ENCODE measurements at places on chromosomes 11 and 22.

GRCh38 chr11:1832920-1833295 lies 1.9 kb upstream of the SYT8 start:
- no peak for DNase-seq

DNA sequence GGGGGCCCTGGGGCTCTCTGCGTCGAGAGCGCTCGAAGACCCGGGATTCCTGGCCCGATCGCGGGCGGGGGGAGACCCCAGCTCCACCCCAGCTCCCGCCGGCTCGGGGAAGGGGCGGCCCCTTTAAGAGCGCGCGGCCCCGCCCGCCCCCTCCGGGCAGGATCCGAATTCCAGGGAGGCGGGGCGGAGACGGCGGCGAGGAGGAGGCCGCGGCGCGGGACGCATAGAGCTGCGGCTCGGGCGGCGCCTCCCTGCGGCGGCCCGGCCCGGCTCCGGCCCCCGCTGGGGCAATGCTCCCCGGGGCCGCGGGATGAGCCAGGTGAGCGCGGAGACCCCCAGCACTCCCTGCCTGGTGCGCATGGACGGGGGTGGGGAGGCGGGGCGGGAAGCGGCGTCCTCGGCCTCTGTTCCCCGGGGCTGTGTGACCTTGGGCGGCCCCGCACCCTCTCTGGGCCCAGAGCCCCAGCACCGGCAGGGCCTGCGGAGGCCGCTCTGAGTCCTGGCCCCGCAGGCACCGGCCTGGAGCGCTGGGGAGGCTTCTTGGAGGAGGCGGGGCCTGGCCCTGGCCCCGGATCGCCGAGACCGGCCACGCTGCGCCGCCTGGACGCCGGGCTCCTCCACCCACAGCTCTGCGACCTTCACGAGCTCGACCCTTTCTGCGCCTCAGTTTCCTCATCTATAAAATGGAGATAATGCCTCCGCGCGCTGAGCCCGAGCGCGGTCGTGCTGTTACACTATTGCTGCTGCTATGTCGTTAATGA lies 565 bp downstream of the GAS2L1 start:
- DNase-seq = no peak

- DNase-seq = no peak
Measured at GRCh38 chr11:97351939-97352338, 962.1 kb downstream of the JRKL start.

DNA sequence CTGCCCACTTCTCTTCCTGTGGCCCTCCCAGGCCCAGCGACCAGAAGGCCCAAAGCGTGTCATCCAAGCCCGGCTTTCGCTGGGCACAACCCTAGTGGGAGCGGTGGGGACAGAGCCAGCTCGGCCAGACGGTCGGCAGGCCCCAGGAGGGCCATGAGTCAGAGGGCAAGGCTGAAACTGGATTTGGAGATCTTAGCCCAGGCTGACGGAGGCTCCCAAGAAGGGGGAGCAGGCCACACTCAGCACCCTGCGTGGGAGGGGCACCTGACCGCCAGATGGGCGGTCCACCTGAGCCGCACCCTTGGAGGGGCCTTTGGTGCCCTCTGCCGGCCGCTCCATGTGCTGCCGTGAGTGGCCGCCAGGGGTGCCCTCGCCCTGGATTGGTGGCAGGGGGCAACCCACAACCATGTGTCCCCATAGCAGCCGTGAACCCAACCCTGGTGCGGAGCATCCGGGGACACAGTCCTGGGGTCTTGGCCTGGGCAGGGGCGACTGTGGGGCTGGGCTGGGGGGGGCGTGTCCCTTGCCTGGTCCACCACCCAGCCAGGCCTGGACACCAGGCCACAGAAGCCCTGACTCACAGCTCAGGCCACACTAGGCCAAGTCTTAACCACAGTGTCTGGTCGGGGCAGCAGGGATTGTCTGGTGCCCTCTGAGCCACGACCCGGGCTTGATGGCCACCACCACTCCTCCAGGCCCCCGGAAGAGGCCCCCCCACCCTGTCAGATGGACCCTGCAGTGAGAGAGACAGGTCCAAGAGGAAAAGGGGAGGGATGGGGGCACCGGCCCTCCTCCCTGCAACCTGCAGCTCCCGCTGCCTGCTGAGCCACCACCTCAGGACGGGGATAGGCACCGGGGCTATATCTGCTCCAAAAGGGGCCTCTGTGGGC lies 19.2 kb upstream of the TALDO1 start:
- DNase-seq = no peak

- no peak for DNase-seq
Measured at GRCh38 chr11:83979593-83979992, 693.4 kb upstream of the CCDC90B start.

GRCh38 chr11:111602865-111603610 lies 789 bp downstream of the SIK2 start:
- DNase-seq = no peak

- DNase-seq = no peak
Measured at GRCh38 chr11:11262171-11262920, 90.7 kb downstream of the CSNK2A3 start.

GRCh38 chr22:41779929-41780505 lies 20.5 kb upstream of the CCDC134 start:
- no peak for DNase-seq

- DNase-seq = no peak
Measured at GRCh38 chr11:18721561-18722292, 4.3 kb downstream of the IGSF22 start.

DNA sequence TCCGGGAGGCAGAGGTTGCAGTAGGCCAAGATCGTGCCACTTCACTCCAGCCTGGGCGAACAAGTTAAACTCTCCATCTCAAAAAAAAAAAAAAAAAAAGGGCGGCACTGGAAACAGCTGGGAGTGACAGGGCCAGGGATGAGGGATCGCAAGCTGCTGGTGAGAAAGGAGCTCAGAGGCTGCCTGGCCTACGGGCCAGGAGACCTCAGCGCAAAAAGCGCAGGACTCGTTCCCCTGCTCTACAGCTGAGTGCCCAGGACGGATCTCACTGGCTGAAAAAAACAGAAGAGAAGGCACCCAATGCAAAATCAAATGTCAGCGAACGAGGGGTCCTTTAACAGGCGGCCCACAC lies 650 bp upstream of the NUP50 start:
- DNase-seq = peak; percentile 17

DNA sequence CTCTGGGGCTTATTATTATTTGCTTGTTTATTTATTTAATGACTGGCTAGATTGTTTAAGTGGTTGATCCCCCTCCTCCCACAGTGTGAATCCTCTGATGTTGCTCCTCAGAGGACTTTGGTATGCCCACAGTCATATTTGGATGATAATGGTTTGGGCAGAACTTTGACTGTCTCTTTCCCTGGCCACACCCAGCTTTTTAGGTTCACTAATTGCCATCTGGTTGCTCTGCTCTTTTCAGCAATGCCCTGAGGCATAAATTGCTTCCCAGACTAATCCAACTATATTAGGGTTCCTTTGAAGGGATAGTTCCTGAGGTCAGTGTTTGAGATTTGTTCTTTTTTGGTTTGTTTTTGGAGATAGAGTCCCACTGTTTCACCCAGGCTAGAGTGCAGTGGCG lies 99.3 kb upstream of the RRM1 start:
- DNase-seq = no peak

- DNase-seq = no peak
Measured at GRCh38 chr11:64876835-64877341, 1.5 kb downstream of the EHD1 start.

- DNase-seq = no peak
Measured at GRCh38 chr11:88252208-88252607, 77.0 kb upstream of the RAB38 start.

DNA sequence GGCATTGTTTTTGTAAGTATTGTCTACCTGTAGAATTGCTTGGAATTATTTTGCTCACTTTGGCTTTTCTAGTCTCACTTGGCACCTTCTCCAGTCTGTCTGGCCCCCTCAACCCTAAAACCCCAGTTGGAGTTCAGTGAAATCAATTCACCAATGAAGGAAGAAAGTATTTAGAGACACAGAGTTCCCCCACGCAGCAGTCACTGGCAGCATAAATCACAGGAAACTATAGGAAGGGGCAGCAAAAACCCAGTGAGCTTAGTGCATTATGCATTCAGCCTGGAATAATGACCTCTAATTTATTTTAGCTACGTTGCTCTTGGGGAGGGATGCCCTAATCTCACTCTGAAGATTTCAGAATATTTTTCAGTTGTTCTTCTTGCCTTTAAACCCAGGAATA lies 204.7 kb upstream of the BLID start:
- no peak for DNase-seq

- no peak for DNase-seq
Measured at GRCh38 chr11:18727479-18728236, 1.7 kb upstream of the IGSF22 start.

GRCh38 chr22:44396727-44397722 lies 84.3 kb upstream of the SHISAL1 start:
- DNase-seq = no peak

DNA sequence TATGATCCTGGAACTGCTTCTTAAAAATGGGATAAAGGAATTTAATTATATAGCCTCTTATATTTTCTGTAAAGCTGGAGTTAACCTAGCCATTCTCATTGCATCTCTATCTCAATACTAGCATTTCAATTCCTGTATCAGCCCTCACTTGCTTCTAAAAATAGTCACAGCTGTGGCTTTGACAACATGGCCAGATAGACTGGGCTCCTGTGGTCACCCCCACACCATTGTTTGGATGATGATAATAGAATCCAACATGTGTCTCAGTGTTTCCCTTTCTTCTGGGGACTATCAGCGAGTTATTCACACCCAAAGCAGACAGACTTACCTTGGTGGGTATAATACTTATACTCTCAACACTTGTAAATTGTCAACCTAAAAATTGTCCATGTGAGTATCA lies 6.9 kb downstream of the VWA5A start:
- DNase-seq = no peak

Data from LNCaP clone FGC (cell line).